ENCODE measurements at places on chromosomes 1 and 21.

GRCh38 chr21:39108291-39109162, 74.7 kb downstream of the PSMG1 start:
- no peak for DNase-seq

DNA sequence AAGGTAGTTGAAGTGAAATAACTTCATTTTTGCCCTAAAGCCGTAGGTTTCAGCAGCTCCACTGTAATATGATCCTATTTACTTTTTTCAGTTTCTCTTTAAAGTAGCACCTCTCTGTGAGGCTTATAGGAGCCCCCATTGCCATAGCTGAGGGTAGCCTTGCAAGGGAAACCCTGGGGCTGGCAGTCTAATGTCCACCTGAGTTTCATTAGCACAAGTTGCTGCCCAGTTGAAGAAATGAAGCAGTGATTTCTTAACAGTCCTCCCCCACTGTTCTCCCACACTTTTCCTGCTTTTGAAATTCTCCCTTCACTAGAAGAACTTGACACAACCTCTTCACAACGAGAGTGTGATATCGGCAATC, 1.5 kb downstream of the HMCN1 start:
- DNase-seq = no peak

- DNase-seq = no peak
These were observed 169.5 kb downstream of the VAV3 start for GRCh38 chr1:107795441-107795840.

DNA sequence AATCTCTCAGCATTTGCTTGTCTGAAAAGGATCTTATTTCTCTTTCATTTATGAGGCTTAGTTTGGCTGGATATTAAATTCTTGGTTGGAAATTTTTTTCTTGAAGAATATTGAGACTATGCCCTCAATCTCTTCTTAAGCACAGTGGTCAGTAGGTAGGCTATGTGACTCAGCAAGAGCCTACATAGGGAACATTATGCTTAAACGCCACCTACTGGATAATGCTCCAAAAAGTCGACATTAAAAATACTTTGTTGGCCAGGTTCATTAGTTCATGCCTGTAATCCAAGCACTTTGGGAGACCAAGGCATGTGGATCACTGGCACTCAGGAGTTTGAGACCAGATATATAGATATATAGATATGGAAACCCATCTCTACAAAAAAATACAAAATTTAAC, 678.0 kb upstream of the USP24 start:
- DNase-seq = peak; percentile 8

- DNase-seq = peak; percentile 63
These were observed 218.0 kb upstream of the GALNT2 start for GRCh38 chr1:229848752-229849677.

- peak; percentile 86 for DNase-seq
These were observed at the start of gene ZYG11A for GRCh38 chr1:52842643-52843310. Gene ZYG11A, plus strand, starts transcription at chr1:52842760. Its CDS starts 124 bp downstream, at chr1:52842884.

All from NCI-H1105 treated with DMSO at 0.1 percent for 48 hours (cell line).